ENCODE measurements at places on chromosomes 2 and 18.

DNA sequence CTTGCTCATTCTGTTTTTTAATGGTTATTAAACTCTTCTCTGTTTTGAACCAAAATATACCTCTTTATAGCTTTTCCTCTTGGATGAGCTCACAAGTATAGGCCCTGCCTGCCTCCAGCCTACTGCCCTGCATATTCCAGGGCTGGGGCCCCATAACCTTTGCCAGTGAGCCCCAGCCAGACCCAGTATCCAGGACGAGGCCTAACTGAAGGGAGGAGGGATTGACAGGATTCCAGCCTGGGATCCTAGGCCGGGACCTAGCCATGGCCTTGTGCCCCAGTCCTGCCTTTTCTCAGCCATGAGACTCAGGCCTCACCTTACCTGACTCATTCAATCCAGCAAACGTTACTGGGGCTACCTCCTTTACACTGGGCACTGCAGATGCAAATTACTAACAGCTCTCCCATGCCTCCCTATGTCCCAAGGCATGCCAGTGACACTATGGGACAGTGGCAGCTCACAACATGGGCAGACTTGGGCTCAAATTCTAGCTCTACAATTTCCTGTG, 159.2 kb downstream of the DDX1 start:
- DNase-seq = no peak

DNA sequence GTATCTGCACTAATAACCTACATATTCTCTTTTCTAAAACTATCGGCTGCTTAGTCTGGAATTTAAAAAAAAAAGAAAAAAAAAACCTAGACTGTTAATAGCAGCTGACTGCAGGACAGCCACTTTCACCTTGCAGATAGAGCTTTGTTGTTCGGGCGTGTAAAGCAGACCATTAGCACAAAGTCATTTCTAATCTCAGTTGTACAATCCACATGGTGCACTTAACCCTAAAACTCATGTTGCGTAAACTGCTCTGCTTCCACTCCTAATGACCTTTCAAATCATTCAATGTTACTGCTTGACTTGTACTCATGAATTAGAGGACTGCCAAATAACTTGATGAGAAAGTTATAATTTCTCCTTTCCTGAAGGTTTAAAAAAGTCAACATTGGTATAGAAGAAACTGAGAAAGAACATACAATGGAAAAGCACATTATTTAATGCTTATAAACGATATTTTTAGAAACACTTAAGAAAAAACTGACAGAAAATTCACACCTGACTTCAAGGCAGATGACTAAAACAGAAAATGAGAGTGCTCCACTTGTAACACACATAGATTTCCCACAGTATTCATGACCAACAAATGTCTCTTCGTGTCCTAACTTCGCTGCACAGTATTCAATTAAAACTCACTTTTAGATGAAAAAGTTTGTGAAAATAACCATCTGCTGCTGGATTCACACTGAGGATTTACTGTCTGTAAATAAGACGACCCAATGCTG, 2.6 kb downstream of the CDH2 start:
- DNase-seq = no peak

DNA sequence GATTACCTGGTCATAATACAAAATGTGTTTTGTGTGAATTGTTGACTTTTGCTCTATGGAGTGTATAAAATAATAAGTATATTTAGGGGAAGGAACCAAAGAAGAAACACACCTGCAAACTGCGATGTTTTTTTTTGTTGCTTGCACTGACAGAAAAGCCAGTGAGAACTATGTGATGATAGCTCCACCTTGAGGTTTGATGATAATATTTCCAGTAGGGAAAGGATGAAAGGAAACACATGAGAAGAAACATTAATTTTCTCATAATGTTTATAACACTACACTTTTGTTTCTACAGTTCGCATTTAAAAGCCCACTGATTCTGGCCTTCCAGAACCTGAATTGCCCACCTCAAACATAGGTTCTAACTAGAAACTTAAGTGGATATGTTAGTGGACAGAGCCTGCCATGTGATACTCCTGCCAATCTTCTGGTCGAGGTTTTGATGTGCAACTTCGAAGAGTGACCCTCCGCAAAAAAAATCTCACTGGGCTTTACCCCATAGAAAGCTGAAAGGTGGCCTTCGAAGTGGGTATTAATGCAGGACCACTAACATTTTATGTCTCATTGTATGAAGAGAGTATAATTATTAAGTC, 476.4 kb upstream of the SPHKAP start:
- DNase-seq = peak; percentile 9

DNA sequence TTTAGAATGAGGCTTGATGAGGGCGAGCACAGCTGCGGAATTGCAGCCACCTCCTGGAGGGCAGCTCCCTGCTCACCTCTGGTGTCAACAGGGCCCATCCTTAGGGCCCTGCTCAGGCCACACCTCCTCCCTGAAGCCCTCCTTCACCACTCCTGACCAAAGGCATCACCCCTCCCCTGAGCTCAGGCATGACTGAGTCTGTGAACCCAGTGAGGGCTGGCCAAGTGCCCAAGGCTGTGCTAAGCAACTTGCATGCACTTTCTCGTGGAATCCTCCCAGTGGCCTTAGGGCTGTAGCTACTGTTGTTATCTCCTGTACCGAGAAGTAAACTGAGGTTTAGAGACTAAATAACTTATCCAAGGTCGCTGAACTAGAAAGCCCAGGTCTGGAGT, 101.7 kb downstream of the KLHL29 start:
- DNase-seq = no peak

DNA sequence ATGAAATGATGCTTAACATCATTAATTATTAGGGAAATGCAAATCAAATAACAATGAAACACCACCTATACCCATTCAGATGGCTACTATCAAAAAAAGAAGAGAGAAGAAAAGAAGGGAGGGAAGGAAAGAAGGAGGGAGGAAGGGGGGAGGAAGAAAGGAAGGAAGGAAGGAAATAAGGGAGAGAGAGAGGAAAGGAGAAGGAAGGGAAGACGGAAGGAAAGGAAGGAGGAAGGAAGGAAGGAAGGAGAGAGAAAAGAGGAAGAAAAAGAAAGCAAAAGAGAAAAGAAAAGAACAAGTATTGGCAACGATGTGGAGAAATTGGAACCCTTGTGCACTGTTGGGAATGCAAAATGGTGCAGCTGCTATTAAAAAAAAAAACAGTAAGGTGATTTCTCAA, 363.3 kb downstream of the TNS1 start:
- no peak for DNase-seq

- no peak for DNase-seq
Measured at GRCh38 chr2:67210430-67210829, 186.7 kb upstream of the ETAA1 start.

- no peak for DNase-seq
Measured at GRCh38 chr18:79560042-79560860, 119.4 kb upstream of the CTDP1 start.

DNA sequence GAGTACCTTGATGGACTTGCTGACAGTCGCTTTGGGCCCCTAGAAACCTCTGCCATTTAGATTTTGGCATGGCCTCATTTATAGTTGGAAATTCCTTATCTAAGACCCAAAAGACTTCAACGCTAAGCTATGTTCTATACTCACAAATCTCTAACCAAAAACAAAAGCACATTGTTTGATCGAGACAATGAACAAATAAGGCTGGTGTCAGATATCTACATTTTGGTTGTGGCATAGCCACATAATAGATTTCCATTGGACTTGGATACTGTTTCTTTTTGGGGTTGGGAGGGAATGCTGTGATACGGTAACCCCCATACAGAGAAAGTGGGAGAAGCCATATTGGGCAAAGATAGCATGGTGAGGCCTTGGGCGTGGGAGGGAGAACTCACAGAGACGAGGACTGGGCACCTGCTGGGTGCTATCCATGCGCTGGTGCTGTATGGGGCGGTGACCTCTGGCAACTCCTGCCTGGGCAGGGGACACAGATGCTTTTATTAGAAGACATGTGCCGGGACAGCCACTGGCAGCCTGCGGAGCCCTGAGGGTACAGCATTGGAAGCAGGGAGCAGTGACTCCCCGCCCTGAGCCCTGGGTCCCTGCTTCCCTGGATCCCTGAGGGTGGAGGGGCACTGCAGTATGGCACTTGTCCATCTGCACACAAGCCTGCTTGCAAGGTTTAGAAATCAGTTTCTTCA, 97.1 kb downstream of the ASAP2 start:
- no peak for DNase-seq

DNA sequence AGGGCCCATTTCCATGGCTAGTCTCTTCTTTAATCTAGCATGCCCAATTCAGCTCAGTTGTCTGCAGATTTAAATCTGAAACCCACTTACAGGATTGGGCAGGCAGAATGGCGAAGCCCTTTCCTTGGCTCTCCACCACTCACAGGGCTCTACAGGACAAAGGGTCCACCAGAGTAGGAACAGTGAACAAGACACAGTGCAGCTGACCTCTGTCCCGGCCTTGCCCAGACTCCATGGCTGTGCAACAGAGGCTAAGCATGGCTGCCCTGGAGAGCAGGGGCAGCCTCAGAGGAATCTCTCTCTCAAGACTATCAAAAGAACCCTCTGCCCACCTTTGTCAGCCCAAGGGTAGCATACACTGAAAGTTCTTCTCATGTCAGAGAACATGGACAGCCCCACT, 9.7 kb upstream of the ATP6V1B1 start:
- DNase-seq = no peak

- peak; percentile 37 for DNase-seq
Measured at GRCh38 chr2:160253440-160254188, 53.5 kb upstream of the ITGB6 start.

DNA sequence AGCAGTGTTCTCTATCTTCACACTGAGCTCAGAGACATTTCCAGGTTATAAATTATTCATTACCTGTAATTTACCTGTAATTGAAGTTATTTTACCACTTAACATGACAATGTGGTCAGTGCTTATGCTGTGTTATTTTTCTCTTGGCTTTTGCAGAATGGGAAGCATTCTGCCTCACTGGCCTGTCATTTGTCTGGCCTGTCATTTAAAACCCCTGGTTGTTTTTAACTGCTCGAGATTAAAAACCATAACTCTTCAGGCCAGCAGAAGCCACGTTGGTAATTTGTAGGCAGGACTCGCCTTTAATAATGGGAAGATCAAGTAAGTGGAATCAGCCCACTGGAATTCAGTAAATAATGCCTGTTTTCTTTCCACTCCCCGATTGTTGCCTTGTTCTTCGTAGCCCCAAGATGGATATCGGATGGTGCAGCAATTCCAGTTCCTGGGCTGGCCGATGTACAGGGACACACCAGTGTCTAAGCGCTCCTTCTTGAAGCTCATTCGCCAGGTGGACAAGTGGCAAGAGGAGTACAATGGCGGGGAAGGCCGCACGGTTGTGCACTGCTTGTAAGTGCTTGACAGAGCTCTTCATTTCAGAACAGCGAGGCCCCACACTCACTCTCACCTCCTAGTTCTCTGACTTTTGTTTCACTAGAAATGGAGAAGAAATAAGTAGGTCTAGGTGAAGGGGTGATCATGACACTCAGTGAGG, 222.4 kb upstream of the RAB12 start:
- DNase-seq = no peak

DNA sequence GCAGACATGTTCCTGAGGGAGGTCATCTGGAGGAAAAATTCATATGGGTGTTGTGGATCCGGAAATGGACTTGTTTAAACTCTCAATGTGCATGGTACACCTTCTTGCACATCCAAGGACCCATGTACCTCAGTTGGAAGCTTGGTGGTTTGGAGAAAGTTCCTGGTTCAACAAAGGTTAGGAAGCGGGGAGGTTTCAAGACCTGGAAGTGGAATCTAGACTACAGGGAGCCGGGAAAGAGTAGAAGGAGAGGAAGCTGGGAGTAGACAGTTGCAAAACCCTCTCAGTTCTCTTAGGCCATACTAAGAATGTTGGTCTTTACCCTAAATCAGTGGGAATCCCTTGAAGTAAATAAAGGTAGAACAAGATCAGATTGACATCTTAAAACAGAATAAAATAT, 209.8 kb upstream of the SPOPL start:
- DNase-seq = no peak

GRCh38 chr2:12119841-12120240, 373.4 kb downstream of the LPIN1 start:
- peak; percentile 45 for DNase-seq
